ENCODE measurements at places on chromosomes 4 and X.

- no peak for DNase-seq
These were observed 231.9 kb downstream of the RASL11B start for GRCh38 chr4:53094040-53094439.

DNA sequence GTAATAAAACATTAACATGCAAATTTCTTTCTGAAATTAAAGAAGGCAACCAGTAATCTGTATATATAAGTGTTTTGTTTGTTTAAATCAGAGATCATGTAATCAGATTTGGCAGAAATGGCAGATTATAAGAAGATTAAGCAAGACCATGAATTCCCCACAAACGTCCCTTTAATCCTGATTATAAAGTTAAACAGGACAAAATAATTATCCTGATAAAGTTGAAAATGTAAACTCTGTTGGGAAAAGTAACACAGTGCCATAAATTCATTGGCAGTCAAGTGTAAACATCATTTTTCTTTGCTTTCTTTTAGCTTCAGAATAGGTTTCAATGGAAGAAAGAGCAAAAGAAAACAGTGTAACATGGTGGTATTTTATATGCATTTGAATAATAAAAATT lies 256.3 kb downstream of the KCNIP4 start:
- no peak for DNase-seq

DNA sequence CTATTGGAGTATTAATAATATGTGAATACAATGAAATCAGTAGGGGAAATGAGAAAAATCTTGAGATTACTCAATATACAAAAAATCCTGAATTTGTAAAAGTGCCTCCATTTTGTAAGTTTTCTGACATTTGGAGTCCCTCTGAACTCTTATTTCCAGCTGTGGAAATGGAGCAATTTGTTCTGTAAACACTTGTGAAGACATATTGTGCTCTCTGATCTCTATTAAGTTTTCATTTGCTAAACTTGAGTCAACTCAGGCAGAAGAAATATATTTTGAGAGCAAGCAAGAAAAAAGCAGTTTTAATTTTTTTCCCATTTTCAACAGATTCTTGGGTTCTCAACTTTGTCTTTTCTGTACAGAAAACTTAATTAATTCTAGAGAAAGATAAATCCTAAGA lies 51.4 kb upstream of the PCDH18 start:
- DNase-seq = no peak

GRCh38 chrX:118383120-118383519 lies 37.2 kb downstream of the WDR44 start:
- peak; percentile 2 for DNase-seq

DNA sequence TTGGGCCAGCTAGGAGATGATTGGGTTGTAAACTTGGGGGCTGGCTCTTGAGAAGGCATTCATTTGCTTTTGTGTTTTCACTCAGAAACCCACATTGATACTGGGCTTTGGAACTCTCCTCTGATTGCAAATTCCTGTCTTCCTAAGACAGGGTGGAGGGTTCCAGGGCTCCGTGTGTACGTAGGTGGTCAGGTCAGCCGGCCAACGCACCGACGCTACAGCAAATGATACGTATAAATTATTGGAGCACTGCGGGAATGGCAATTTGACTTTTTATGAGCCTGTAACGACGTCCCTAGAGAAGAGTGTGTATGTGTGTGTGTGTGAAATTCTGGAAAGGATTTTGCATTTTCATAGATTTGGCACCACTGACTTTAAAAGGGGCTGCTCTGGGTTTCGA lies 236.9 kb downstream of the SHOX start:
- no peak for DNase-seq

GRCh38 chrX:134741746-134742145 lies 83.5 kb upstream of the PLAC1 start:
- DNase-seq = no peak

- no peak for DNase-seq
These were observed 51.5 kb upstream of the SLC4A4 start for GRCh38 chr4:71287305-71287704.

- DNase-seq = peak; percentile 65
These were observed 196.0 kb upstream of the PSAPL1 start for GRCh38 chr4:7630568-7631287.

DNA sequence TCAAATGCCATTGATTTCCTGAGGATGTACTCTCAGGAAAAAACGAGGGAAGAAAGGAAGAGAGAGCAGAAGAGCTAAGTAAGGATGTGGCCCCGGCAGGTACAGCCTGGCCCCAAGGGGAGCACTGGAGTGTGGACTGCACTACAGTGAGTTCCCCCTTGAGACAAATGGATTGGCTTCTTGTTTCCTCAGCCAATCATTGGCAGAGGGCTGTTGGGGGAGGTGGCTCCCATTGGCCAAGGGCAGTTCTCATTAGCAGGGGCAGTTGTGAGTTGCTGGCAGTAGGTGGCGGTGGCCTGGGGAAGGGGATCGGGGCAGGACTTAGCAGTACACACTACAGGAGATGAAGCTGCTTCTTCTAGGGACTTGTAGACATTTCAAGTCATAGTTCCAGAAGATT lies 24.1 kb upstream of the OCIAD2 start:
- no peak for DNase-seq

DNA sequence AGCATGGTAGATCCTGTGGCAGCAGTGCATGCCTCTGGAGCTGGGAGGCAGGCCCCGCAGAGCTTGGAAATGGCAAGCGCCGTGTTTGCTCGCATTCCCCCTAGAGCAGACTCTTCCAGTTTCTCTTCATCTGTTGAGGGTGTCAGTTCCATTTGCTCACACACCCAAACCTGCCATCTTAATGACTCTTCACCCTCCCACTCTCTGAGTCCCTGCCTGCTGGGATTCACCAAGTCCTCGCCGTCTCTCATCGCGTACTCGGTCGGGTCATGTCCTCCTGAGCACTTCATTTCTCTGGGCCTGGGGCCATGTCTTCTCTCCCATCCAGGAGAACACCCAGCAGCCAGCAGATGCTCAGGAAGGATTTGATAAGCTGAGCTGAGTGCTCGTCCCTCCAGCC lies 16.9 kb downstream of the ZBTB49 start:
- no peak for DNase-seq

GRCh38 chr4:55330241-55330640 lies 15.8 kb upstream of the SRD5A3 start:
- DNase-seq = no peak

GRCh38 chr4:17664755-17665154 lies 50.3 kb downstream of the MED28 start:
- DNase-seq = no peak

- DNase-seq = no peak
These were observed 368.9 kb downstream of the SLITRK2 start for GRCh38 chrX:146186540-146186939.

- DNase-seq = no peak
These were observed 173.6 kb downstream of the CORIN start for GRCh38 chr4:47664051-47664826.

GRCh38 chr4:189073739-189074138 lies 866.9 kb upstream of the FRG1 start:
- DNase-seq = no peak

GRCh38 chrX:14694611-14695010 lies 165.3 kb downstream of the GLRA2 start:
- no peak for DNase-seq

GRCh38 chrX:24241822-24242648 lies 71.8 kb downstream of the SUPT20HL2 start:
- DNase-seq = peak; percentile 68

DNA sequence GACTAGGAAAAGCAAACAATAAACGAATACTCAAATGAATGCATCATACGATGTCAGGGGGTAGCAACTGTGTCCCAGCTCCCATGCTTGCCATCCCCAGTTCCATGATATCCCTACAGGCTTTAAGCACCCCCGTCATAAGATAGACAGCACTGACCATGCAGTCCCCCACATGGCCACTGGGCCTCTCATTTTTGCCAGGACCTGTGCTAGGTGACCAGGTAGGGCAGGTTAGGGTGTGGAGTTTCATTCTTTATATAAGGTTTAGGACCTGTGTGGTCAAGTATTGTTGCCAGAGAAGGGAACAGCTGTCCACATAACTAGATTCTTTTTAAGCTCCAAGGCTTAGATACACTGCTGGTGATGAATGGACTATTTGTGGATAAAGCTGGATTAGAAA lies 9.7 kb downstream of the PPEF2 start:
- DNase-seq = no peak

DNA sequence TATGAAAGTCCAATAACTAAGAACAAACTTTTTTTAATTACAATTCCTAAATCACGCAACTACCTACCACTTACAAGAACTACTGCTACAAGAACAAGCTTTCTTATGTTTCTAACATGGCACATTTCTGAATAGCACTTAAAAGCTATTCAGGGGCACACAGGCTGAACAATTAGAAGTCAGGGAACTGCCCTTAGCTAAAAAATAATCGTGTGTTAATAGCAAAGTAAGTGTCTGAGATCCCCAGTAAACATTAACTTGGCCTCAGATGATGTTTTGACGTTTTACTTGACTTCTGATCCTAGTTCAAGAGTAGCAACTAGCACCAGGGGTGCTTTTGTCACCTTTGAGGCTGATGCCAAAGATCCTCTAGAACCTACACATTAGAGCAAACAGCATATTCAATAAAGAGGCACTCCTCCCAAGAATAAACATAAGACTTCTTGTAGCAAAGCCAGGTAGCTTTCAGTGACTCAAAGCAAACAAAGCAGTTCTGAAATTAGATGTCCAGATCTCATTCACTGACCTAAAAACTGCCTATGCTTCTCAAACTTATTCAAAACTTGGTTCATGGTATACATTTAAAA lies 16.2 kb downstream of the SPOCK3 start:
- peak; percentile 32 for DNase-seq

DNA sequence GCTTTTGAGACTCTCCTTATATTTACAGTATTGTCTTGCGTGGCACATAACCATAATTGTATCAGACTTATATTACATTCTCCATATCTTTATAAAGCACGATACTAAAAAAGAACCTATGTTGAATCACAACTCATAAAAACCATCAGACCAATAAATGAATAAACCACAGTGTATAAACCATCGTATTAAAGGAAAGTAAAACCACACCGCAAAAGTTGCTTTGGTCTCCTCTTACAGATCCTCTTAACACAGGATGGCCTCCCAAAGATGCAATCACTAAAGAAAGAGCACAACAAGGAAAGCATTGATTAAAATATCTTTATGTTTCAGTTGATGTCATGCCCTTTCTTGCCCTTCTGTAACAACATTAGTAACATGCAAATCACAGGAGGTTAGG lies 437.9 kb downstream of the AFF2 start:
- DNase-seq = no peak

DNA sequence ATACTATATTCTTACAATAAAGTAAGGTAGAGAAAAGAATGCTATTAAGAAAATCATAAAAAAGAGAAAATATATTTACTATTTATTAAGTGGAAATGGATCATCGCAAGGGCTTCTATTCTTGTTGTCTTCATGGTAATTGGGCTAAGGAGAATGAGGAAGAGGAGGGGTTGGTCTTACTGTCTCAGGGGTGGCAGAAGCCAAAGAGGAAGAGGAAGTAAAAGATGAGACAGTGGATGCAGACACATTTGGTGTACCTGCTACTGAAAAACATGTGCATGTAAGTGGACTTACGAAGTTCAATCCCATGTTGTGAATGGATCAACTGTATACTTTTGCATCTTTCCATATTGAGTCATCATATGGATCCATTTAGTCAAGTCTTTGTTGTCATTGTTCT lies 1502.1 kb upstream of the ADGRL3 start:
- DNase-seq = no peak

- no peak for DNase-seq
These were observed 16.1 kb upstream of the SULT1E1 start for GRCh38 chr4:69876071-69876470.

GRCh38 chr4:121242188-121242750 lies 78.1 kb upstream of the TNIP3 start:
- no peak for DNase-seq

DNA sequence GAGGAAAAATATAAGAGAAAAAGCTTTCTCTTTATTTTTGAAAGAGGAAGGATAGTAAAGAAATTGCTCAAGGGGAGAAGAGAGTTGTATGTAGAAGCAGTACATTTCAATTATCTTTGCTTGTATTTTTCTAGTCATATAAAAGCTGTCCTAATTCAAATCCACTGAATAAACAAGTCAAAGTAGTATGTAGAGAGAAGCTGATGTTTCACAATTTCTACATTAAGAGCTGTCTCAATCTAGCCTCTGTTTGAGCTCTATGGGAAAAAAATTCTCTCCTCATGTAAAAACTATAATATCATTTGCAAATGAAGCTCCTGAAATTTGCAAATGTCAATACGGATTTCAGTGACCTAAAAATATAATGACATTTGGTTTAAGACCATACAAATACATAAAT lies 52.6 kb downstream of the CHM start:
- DNase-seq = no peak

DNA sequence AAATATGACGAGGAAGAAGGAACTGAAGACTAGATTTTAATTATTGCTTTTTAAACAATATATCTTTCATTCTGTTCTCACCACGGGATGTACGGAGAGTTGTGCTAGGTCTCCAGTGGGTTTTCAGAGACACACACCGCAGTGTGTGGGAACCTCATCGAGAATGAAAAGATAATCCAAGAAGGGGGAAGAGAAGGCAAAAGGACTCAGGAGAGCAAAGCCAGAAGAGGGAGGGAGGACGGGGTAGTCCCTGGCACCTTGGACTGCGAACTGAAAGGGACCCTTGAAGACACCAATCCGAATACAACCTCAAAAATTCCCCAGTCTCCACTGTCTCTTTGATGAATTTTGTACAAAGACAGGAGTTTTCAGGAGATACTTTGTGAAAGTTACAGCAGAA lies 932 bp upstream of the LEF1 start:
- no peak for DNase-seq

DNA sequence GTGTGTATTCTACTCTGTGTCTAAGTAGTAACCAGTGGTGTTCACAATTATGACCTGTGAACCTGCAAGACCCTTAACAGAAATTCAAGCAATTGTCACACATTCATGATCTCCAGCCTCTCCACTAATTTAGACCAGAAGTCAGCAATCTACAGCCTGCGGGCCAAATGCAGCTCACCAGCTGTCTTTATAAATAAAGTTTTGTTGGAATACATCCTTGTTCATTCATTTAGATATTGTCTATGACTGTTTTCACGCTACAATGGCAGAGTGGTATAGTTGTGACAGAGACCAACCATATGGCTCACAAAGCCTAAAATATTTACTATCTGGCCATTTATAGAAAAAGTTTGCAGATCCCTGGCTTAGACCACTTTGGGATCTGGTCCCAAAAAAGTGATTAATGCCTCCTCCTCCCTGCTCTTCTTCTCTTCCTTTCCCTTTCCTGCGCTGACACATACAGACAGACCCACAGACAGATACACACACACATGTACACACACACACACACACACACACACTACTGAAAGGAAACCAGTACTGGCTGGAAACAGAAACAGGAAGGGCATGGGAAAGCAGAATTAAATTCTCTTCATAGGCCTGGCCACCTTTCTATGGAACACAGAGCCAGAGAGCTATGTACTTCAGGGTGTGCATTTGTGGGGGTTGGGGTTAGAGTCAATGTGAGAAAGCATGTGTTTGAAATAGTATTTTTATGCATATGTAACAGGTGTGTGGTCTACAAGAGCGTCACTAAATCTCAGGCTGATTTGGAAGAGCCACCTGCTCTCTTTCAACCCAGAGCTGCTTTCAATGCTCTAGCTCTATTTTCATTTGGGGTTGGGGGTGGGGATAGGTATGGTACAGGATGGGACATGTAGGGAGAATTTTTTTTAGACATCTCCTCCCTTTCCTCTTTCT lies 49.7 kb upstream of the TMEM164 start:
- peak; percentile 7 for DNase-seq
